HuH-7 (cell line): ENCODE measurements at places on chromosomes 4 and X.

- DNase-seq = peak; percentile 79
These were observed 920 bp downstream of the SETD7 start for GRCh38 chr4:139554893-139555704.

DNA sequence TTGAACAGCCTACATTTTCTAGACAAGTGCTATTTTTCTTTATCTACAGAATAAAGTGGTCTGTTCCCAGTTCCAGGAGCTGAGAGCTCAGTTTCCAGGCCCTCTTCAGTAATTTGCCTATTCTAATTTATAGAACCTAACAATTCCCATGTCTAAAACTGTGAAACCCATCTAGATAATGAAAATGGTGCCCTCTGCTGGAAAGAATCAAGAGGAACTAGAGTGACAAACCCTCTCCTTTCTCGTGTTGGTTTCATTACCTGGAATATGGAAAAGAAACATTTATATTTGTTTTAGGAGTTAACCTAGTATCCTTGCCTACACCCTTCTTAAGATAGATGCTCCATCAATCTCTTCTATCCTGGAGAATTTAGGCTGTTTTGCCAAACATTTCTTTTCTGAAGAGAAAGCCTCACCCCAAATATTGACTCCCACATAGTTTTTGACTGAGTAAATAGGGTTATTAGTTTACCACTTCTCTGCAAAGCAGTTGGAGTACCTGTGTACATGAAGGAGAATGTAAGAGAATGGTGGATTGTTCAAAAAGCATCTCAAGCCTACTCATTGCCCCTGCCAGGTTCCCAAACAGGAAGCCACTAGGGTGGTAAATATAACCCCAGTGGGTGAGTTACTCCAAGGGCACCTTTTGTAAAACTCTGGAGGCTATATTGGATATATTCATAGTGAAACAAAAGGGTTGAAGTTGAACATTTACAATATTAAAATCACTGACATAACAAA is 121.6 kb downstream of the RASL11B start:
- DNase-seq = peak; percentile 77

GRCh38 chr4:26362745-26363439 is 42.1 kb downstream of the RBPJ start:
- DNase-seq = no peak

- no peak for DNase-seq
These were observed 14.3 kb downstream of the FGFR3 start for GRCh38 chr4:1807332-1807777.

GRCh38 chr4:122577808-122578781 is 42.8 kb downstream of the IL21 start:
- DNase-seq = peak; percentile 36

- no peak for DNase-seq
These were observed 40.7 kb upstream of the GPC3 start for GRCh38 chrX:134025986-134026545.

DNA sequence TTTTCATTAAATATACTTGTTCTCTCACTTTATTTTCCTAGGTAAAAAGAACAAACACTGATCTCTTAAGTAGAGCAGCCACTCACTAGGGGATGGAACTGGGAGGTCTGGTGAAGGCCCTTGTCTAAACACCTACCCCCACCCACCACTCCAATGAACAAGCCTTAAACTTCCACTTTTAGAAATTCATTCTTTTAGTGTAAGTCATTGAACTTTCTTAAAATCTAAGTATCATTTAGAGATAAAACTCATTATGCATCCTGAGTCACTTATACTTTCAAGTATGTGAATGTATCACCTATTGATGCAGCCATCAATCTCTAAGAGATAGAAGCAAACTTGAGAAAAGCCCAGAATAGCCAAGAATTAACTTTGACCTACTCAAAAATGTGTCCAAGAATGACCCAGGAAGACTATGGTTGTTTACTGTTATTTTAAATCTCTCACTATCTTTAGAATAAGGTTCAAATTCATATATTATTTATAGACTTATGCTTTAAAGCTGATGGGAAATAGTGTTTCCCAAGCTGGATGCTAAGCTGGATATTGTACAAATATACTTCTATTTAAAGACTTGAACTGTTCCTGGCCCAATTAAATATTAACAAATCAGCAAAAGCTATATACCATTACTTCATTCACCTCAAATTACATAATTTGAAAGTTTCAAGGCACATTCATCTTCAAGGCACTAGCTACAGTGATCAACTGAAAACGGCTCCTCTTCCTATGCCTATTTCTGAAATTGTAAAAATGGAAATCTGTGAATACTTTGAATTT is 49.5 kb downstream of the CAMK2D start:
- no peak for DNase-seq

DNA sequence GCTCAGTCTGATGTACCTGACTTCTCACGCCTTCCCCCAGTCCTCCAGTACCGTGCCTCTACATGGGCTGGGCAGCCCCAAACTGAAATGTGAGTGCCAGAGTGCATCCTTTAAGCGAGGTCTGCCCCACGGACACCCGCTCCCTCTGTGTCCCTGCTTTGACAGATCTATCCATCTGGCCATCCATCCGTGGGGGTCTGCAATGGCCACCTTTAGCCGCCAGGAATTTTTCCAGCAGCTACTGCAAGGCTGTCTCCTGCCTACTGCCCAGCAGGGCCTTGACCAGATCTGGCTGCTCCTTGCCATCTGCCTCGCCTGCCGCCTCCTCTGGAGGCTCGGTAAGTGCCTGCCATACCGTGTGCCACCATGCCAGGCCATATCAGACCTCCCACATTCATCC is 827 bp downstream of the PORCN start:
- no peak for DNase-seq

GRCh38 chr4:161519611-161520010 is 644.2 kb downstream of the FSTL5 start:
- no peak for DNase-seq

- DNase-seq = no peak
These were observed 26.1 kb upstream of the IGFBP7 start for GRCh38 chr4:57136281-57136680.

- no peak for DNase-seq
These were observed 34.7 kb upstream of the PGRMC2 start for GRCh38 chr4:128322311-128322710.

GRCh38 chr4:138509346-138509745 is 267.2 kb upstream of the SLC7A11 start:
- no peak for DNase-seq

GRCh38 chrX:24113181-24113580 is 36.3 kb upstream of the ZFX start:
- DNase-seq = no peak

DNA sequence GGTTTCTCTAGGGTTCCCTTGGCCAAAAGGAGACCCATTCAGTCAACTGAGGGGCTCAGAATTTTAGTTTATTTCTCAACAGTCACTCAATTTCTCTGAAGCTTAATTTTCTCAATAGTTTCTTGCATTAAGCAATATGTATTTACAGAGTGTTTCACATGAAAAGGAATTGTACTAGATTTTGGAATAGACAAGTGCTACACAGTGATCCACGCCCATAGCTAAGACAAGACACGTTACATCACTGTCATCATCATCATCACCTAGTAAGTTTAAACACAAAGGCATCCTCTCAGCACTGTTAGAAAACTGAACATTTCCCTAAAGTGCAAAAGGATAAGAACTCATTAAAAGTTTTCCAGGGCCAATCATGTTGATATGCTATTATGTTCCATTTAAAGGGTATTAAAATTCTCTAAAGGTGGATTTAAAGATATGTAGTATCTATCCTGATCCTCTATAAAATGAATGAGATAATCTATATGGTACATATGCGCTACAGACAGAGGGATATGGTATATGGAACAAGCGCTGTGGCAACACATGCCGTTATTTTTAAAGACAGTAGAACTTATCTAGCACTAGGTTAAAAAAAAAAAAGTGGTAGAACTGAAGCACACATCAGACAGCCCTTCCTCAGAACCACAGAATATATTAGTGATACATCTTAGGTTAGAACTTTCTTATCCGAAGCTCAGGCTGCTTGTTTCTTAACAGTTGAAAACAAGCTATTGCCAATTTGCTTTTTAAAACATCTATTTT is 12.1 kb downstream of the PPA2 start:
- no peak for DNase-seq

GRCh38 chrX:121871122-121871521 is 823.7 kb downstream of the GLUD2 start:
- no peak for DNase-seq

DNA sequence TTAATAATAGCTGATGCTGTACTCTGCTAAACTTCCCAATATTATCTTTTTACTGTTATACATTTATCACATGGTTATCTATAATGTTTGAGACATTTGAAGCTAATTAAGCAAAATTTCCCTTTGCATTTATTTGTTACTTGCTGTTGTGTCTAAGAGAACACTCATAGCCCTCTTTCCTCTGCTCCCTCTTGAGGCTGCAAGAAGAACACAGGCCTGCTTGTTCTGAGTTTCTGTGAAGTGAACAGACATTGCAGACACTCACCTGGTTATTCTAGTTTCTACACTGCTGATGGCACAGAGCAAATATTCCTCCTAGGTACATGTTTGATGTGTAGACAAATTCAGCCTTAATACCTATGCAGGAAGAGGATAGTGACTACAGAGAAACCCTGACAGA is 367.8 kb downstream of the GASK1B start:
- DNase-seq = no peak

GRCh38 chr4:38669208-38669607 is 5.2 kb downstream of the KLF3 start:
- no peak for DNase-seq

DNA sequence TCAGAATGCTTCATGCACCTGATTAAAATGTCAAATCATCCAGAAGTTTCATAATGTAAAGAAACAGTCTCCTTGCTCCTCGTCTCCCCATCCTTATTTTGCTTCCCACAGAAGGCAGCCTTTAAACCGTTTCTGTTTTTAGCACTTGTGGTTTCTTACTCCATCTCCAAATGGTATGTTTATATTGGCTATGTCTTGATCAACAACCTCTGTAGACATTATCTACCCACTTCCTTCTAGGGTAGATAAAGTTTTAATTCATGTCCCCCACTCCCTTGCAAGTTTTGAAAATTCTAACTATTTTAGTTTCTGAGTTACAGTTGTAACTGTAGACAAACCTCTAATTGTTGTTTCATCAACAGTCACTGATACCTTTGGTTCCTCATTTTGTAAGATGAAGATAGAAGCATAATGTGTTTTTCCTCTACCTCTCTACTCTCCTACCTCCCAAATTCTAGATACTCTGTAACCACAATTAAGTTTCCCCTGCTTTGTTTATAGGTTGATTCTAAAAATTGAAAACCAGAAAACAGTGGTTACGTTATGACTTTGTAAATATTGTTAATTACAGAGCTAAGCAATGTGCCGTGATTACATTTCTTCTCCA is 291.7 kb upstream of the GATB start:
- DNase-seq = no peak

DNA sequence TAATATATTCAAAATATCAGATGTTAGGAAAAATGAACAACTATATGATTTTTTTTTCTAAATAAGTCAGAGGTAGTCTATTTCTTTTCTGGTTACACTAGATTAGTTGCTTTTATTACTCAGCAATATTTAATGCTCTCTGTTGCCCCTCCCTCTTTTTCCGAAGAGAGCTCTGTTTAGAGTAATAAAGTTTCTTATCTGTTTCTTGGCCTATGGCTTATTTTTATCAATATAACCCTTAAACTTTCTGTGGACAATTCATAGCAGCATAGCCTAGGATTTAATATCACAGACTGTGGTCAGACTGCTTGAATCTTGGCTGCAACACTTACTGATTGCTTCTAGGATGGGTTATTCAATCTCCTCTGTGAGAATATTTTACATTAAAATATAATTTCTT is 2315.4 kb upstream of the AGA start:
- DNase-seq = no peak

GRCh38 chrX:110806145-110806544 is 10.5 kb upstream of the CHRDL1 start:
- DNase-seq = no peak

GRCh38 chr4:185680617-185681016 is 131.4 kb downstream of the SORBS2 start:
- DNase-seq = no peak
